ENCODE measurements at places on chromosomes 12 and 14. TPM values are rescaled to one million over a fixed set of nuclear protein-coding genes. Genes with fewer than 3 reads are reported as not detected.

Gene PMCH
- not detected for total RNA-seq

- DNase-seq: no peak
Observed at GRCh38 chr12:46127656-46128055, 137.3 kb upstream of the SCAF11 start.

DNA sequence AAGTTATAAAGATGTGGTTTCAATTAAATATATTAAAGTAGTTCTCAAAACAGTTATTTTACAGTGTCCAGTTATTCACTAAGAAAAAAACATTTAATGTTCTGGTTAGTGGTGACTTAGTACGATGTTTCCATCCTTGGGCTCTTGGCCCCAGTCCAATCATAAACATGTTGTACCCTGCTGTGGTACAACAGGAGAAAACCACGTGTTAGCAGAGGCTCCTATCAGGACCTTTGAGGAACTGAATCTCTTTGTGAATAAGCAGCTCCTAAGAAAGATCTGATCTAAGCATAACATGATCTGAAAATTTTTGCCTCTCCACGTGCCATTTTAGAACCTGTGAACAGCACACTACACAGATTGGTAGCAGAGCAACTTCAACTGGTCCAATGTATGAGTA, 234.0 kb downstream of the SYT1 start:
- peak; percentile 12 for DNase-seq

DNA sequence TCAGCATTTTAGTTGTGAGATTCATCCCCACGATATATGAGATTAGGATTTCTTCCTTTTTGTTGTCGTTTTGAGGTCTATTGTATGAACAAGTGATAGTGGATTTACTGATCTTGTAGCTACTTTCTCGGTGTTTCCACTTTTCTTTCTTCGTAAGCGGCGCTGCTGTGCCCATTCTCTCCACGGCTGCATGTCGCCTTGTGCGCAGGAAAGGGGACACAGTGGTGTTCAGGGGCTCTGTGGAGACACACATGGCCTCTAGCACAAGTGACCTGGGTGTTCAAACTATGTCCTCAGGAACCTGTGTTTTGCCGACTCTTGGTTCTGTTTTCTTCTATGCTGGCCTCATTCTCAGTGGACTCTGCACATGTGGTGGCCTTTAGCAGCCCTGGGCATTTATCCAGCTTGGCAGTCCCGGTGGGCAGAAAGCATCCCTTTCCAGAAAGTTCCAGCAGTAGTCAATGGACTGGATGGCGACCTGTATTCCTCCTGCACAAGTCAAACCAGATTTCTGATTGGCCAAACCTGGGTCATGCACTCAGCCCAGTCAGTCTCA, 18.7 kb downstream of the CKAP4 start:
- no peak for DNase-seq

DNA sequence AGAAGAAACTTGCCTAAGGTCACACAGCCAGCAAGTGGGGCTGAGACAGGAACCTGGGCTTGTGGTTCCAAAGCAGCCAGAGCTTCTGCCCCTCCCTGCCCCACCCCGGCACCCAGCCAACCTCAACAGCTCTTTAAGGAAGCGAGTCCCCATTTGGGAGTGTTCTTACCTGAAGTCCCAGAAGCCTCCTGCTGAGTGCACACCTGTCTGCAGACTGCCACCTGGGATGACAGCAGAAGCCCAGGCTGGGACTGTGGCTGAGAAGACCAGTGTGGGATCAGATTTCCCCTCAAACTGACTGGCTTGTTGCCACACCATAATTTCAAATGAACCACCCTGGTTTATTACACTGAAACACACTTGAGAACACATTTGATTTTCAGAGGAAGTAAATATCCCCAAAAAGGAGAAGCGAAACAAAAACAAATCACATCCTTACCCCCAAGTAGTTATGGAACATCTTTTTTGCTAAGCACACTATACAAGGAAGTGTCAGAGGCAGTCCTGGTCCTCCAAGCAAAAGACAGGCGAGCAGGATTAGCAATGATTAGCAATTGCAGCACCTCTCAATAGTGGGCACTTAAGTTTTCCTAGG, 6.3 kb upstream of the RIN3 start:
- peak; percentile 17 for DNase-seq

Gene DPF3
- total RNA-seq: 0.13 TPM

GRCh38 chr12:12294215-12295005, 27.6 kb upstream of the LRP6 start:
- no peak for DNase-seq

Gene INHBC
- not detected for total RNA-seq

DNA sequence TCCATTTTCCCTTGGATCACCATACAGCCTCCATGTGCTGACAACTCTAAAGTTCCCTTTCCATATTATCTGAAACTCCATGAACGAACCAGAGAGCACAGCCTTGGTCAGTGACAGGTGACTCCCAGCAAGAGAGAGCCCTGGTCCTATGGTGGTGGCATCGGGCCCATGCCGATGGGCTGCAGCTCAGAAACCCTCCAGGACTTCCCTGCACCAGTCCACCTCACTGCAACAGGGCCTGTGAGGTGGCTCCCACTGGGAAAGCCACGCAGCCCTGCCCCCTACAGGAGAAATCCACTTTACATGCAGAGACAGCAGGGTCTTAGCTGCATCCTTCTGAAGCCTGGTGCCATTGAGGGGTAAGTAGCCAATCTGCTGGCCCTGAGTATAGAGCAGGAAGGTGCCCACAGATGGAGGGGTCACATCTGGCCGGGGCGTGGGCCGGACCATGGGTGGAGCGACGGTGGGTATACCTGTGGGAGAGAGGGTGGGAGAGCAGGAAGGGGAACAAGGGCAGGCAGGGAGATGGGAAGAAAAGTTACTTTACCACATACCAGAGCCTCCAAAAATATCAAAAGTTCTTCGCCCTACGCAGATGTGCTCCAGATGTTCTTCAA, 24.7 kb downstream of the RTRAF start:
- DNase-seq: no peak
